Stimulated activated CD8-positive, alpha-beta memory T cell treated with anti-CD3 and anti-CD28 coated beads, Interleukin-4, amount 100 ng/mL, for 4 hours (primary cell): ENCODE measurements at places on chromosomes 2 and 18.

GRCh38 chr2:68436270-68436669, 30.8 kb downstream of the FBXO48 start:
- no peak for DNase-seq

- DNase-seq: no peak
Observed at GRCh38 chr2:143974262-143974661, 545.7 kb downstream of the ZEB2 start.

GRCh38 chr18:45121146-45121545, 440.5 kb downstream of the SETBP1 start:
- no peak for DNase-seq

GRCh38 chr2:218857371-218858137, 2.1 kb upstream of the WNT6 start:
- no peak for DNase-seq

GRCh38 chr2:101904916-101905315, 86.8 kb upstream of the IL1R2 start:
- DNase-seq: no peak

DNA sequence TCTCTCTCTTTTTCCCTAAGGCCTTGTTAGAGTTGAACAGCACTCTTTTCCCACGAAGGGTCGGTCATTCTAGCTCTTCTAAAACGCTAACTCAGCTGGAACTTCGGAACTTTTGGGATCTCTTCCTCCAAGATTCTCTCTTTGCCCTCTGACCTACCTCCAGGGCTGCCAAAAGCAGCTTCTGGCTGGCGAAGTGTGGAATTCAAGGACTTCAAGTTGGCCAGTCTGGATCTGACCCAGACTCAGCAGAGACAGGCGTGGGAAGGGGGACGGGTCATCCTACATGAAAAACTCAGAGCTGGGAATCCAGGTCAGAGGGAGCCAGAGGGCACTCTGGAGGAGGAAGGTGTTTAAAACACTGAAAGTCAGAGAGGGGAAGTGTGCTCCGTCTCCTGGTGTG, 305.5 kb upstream of the HDAC4 start:
- DNase-seq: no peak

DNA sequence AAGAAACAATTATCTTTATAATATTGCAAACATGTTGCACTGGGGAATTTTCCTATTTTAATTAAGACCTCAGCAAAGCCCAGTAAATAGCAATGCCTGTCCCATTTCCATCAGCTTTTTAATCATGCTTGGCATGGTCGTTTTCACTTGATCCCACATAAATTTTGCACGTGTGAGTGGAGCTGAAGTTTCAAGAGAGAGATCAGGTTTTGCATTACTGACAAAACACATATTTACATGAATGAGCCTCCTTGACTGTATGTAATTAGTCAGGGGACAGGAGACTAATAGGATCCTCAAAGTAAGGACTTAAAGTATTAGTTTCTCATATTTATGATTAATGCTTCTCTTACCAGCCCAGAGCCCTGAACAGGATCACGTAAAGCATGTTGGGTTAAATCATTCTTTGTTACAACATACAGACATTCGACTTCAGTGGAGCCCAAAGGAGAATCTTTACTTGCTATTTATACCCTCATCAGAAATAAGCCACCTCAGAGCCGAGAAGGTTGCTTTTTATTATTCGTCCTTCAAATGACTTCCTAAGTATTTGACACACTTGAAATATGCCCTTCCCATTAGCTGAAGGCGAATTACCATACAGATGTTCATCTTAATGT, 711.3 kb downstream of the GALR1 start:
- DNase-seq: no peak

DNA sequence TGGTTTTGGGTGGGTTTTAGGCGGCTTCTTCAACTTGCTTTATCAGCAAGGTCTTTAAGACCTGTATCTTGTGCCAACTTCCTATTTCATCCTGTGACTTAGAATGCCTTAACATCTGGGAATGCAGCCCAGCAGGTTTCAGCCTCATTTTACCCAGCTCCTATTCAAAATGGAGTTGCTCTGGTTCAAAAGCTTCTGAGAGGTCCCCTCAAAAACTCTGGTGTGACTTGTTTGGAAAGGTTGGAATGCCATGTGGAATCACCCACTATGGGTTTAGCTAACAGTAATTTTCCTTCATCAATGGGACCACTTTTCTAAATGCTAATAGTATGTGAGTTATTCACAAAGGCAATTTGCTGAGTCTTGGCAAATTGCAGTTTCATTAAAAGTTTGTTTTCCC, 509.4 kb upstream of the SMIM21 start:
- DNase-seq: no peak

DNA sequence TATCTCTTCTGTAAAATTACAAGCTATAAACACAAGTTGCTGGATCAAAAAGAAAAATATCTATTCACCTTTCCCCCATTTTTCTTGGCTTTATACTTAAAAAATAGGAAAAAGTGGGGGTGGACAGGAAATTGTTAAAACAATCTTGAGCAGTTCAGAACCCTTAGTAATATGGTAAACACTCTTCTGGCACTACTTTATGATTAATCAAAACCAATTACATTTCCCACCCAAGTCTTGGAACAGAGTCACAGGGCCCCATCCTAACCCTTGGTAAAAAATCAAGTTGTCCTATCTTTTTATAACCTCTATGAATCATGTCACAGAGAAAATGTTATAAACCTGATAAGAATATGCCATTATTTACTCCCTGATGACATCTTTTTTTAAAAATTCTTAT, 328.2 kb upstream of the LYPD1 start:
- no peak for DNase-seq

DNA sequence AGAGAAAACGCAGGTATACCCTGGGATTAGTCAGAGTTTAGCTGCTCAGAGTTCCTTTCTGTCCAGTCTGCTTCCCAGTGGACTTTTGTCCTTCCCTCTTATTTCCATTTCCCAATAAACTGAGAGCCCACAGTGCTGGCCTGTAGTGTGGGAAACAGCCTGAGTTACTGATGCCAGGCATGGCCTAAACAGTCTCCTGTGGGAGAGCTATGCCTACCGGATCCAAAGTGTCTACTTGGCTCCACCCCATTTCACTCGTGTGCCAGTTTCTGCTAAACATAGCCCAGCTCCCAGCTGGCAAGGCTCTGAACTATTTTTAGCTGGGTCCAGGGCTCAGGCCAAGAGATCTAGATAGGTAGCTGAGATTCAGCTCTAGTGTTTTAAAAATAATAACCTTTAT, 15.6 kb upstream of the PPP1CB start:
- no peak for DNase-seq

- no peak for DNase-seq
Observed at GRCh38 chr18:58375051-58375450, 253.8 kb downstream of the ALPK2 start.

GRCh38 chr2:10083046-10083445, 2.8 kb upstream of the CYS1 start:
- no peak for DNase-seq

DNA sequence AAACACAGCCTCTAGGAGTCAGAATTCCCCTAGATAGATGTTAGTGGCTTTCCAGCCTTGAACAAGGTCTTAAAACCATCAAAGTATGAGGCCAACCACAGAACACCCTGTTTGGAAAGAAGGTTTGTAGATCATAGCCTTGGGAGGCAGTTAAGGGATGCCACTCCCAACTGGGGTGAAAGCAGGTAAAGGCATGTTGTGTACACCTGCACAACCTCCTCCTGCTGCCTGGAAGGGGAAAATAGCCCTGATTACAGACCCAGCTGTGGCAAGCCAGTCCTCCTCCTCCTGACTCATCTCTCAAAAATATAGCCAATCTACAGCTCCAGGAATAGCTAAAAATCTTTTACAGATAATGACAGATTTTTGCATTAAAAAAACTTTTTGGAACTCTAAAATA, 108.1 kb downstream of the RBM43 start:
- DNase-seq: no peak

DNA sequence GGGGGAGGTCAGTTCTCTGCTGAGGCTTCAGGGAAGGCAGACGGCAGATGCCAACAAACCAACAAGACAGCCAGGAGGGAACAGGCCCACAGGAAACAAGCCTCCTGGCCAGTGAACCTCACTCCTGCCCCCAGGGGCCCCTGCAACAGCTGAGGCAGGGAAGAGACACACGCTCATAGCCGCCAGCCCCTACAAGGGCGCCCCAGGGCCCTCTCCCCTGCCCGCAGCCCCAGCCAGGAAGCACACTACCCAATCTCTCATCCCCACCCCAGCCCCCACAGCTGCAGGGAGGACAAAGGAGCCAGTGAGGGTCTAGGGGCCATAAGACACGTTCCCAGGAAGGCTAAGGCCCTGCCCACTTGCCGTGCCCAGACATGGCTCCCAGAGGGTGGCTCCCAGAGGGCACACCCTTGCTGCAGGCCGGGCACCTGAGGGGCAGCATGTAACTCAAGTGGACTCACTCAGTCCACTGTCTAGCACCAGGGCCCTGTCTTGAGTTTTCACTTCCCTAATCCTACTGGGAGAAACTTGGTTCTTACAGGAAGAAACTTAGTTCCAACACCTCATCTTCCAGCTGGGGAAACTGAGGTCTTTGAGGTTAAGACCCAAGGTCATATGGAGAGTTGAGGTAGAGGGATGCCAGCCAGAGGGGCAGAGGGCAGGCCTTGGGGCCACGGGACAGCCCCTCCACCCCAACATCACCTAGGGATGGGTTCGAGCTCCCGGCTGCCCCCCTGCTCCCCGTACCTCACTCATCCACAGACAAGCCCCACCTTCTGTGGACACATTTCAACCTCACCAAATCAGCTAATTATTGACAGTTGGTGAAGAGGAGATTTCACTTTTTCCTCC, 37.3 kb downstream of the EMX1 start:
- DNase-seq: no peak

DNA sequence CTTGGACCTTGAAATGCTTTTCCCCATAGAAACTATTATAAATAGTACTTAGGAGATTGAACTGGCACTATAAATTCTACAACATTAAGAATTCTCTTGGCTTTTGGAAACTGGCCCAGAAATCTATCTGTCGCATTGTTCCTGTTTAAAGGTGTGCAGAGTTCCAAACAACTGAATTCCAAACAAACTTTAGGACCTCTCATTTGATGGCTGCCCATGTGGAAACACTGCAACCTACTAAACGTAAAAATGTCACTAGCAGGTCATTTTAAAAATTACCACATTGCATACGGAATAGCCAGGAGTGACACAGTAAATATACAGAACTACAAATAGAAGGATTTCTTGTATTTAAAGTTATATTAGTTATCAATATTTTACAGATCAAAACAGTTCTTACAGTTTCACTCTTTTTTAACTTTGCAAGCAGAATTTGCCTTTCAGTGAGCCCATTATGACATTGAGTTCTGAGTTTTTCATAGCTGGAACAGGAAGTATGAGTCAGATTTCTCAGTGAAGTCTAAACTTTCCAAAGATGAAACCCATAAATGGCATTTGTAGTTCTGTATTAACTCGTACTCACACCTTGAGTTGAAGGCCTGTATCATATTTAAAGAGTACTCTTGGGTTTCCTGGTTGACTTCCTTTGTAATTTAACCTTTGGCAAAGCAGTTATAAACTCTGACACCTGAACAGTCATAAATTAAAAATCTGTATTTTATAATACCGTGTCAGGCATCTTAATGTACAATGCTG, 142.3 kb upstream of the BOD1L2 start:
- DNase-seq: no peak

DNA sequence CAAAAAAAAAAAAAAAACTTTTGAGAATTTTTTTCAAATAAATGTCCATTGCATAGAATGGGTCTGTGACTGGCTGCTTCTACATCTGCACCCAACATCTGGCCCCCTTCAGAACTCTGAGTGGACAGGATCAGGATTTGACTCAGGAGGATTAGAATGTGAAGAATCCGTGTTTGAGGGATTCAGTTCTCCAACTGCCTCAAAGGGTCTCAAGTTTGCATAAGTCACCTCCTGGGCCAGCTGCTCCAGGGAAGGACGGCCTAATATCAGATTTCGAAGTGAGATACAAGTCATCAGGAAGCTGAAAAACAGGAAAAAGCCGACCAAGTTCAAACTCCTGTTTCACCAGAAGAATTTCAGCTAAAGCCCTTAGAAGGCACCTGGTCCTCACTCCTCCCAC, 10.9 kb downstream of the MAT2A start:
- no peak for DNase-seq

DNA sequence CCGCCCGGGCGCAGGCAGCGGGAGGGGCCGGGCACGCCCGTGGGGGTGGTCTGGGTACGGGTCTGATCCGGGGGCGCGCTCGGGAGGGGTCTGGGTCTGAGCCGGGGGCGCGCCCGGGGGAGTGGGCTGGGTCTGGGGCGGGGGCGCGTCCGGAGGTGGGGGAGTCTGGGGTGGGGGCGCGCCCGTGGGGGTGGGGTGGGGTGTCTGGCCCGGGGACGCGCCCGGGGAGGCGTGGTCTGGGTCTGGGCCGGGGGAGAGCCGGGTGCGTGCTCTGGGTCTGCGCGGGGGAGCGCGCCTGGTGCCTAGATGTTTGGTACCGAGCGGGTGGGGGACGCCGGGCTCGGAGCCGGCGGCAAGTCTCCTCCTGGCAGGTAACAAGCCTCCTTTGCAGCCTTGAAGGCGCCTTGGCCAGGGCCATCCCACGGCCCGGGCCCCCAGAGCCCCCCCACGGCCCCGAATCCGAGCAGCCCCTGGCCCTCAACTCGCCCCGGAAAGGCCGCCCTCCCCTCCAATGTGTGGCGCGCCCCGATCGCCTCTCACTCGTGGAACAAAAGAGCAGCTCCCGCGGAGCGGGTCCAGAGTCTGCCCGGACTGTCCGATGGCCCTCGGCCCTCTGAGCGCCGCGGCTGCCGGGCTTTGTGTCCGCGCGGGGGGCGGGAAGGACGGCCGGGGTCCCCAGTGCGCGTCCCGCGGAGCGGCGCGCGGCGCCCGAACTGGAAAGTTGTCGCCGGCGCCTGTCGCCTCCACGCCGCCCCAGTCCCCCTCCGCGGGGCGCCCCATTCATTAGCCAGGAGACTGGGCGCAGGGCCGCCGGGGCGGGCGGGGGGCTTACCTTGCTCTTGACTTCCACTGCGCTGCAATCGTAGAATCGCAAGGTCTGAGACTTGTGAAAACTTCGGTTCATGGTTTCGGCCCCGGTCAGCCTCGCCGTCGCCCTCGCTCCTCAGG, 595 bp downstream of the PARD6G start:
- no peak for DNase-seq

- no peak for DNase-seq
Observed at GRCh38 chr2:74242354-74243071, 44.1 kb downstream of the MTHFD2 start.

DNA sequence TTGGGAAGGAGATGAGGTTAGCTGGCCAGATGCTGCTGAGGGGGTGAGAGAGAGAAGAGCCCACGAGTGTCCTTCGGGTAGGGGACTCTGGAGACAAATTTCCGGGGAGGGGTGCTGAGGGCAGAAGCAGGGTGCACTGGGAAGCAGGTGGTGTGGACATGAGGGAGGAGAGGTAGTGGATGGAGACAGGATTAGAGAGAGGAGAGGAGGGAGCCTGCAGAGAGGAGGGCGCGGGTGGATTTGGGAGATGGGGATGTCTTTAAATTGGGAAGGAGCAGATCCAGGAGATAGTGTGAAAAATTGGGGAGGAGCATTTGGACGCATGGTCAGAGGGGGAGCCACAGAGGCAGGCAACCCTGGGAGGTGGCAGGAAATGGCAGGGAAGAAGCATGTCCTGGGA, 154.7 kb downstream of the DYSF start:
- no peak for DNase-seq

GRCh38 chr18:62867534-62867933, 152.2 kb downstream of the PHLPP1 start:
- DNase-seq: no peak
